ENCODE measurements at places on chromosomes 13 and 19.

GRCh38 chr13:29582171-29582570, 13.3 kb downstream of the SLC7A1 start:
- DNase-seq = no peak

DNA sequence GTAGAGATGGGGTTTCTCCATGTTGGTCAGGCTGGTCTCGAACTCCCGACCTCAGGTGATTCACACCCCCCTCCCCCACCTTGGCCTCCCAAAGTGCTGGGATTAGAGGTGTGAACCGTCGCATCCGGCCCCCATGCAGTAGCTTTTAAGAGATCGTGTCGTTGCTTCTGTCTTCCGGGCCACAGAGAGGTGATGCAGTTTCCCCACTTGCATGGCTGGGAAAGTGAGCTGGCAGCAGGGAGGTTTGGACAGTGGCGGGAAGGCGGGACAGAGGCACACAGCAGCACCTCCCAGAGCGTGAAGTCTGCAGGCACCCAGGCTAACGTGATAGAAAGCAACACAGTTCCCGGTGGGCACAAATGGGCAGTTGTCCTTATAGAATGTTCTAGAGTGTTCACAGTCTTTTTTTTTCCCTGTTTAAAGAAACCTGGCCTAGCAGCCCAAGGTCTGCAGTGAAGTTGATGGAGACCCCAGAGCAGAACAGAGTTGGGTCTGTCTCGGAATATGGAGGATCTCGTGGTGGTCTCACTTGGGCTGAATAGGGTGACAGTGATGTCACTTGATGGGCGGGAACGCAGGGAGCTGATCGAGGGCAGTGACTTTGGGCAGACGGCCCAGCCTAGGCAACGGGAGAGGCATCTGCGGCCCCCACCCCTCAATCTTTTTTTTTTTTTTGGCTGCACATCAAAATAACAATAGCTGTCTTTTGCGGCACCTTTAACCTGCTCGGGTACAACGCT, 4.9 kb downstream of the UHRF1 start:
- DNase-seq = no peak

DNA sequence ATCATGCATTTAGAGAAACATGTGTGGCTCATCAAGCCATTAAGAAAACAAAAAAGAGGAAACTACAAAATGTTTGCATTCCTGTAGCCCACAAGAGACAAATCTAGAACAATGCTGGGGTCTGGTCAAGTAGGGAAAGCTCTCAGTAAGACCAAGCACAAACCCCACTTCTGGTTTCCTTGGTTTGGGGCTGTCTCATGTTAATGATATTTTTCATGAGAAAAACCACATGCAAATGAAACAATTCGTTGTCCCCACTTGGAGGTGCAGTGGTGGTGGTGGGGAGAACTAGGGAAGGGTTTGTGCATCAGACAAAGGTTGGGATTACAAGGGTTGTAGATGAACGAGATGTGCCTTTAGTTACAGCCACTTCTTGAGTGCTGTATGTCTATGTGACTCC, 7.0 kb upstream of the RB1 start:
- no peak for DNase-seq

GRCh38 chr19:45151821-45152503, 8.8 kb downstream of the NKPD1 start:
- DNase-seq = no peak

GRCh38 chr19:16880884-16881554, 7.8 kb upstream of the F2RL3 start:
- no peak for DNase-seq

- no peak for DNase-seq
Observed at GRCh38 chr13:31797154-31797775, 57.9 kb downstream of the RXFP2 start.

DNA sequence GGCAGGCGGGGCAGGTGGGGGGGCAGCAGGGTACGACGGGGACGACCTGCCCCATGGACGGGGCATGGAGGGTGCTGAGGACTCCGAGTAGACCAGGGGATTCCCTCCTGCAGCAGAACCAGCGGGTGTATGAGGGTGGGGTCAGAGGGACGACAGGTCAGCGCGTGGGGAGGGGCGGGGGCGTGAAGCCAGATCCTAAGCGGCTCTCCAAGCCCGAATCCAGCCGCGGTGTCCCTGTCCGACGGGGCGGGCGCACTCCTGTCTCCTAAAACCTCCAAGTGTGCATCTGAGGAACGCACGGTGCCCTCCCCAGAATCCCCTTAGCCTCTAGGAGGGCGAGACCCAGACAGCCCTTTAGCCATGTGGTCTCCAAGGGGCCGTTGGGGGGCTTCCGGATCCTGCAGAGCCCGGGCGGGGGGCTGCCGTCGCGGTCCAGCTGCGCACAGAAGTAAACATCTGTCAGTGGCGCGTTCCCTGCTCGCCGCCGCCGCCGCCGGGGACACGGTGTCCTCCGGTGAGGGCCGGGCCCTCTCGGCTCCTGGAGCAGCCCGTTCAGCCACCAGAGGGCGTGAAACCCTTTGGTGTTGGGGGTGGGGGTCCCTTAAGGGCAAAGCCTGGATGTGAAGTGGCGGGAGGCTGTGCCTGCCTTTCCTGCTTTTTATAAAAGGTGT, 730 bp downstream of the NRTN start:
- no peak for DNase-seq

DNA sequence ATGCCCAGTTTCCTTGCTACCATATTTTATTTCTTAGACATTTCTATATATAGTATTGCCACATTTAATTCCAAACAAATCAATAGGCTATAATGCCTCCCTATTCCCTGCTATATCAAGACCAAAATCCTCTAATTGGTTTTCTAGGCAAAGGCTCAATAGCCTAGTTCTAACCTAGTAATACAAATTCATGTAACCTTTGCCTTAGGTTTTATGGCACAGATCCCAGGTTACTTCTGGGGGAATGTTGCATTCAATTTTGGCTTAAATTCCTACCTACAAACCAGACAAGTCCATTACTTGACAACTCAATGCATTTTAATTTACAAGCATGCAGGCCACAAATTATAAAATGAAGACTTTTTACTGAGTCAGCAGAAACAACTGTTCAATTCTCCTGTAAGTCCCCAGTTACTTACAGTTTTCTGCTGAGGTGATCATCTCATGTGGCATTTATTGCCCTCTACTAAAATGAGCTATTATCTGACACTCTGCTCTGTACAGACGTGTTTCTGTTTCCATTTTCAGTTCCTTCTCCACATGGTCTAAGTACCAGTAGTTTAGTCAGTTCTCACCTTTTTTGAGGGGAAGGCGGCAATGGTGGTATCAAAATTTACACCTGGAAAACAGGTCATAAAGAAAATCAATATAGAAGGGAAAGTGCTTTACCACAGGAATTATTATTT, 11.7 kb downstream of the KCNRG start:
- no peak for DNase-seq

- DNase-seq = peak; percentile 39
Observed at GRCh38 chr13:109869312-109870237, 83.2 kb upstream of the IRS2 start.

GRCh38 chr19:6678690-6679109, 8.7 kb upstream of the TNFSF14 start:
- peak; percentile 6 for DNase-seq
